ENCODE measurements at places on chromosomes 7 and 10.

- no peak for DNase-seq
Measured at GRCh38 chr7:56092789-56093531, at the start of gene PHKG1. TSS of gene PHKG1 (minus strand) at chr7:56092952. CDS start at chr7:56088941, 4,011 bp downstream.

DNA sequence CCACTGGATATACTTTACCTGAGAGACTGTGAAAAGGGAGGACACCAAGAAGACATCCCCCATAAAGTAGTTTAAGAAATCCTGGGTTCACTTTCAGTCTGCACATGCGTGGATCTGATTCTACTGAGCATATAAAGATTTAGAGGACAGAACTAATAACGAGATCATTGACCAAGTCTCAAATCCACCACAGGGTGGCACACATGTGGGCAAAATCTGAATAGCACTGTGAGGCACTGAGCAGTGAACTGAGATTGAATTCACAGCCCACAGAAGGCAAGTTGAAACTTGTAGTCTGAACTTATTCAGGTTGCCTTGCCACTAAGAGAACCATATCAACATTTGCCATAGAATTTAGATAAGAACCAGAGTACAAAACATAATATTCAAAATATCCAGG, 818.6 kb downstream of the GRID1 start:
- no peak for DNase-seq

GRCh38 chr7:148701414-148701813, 2.7 kb downstream of the CUL1 start:
- no peak for DNase-seq

- DNase-seq = no peak
Measured at GRCh38 chr7:76073335-76073990, 25.6 kb downstream of the MDH2 start.

- DNase-seq = no peak
Measured at GRCh38 chr10:120051671-120052070, 159.1 kb downstream of the SEC23IP start.

DNA sequence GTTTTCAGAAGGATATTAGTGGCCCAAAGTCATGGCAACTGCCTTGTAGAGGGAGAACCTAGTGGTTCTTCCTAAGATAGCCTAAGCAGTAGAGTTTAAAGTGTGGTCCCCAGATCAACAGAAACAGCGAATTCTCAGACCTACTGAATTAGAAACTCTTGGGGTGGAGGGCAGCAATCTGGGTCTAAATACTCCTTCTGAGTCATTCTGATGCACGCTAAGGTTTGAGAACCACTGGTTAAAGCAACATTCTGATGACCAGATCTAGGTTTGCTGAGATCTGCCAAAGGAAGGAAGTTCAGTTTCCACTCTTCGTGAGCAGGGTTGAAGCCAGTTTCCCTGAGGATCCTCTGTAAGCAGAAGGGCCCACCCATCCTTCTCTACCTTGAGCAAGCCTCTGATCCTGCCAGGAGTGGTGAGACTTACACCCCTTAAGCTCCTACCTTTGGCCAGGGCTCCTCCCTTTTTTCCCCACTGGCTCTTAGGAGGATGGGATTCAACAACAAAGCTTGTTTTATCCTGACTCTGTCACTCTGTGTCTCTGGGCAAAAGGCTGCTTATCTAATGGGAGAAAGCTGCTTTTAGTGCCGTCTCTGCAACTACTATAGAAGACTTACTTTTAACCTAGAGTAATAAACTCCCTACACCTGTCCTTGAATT, 26.8 kb upstream of the TRUB1 start:
- no peak for DNase-seq

DNA sequence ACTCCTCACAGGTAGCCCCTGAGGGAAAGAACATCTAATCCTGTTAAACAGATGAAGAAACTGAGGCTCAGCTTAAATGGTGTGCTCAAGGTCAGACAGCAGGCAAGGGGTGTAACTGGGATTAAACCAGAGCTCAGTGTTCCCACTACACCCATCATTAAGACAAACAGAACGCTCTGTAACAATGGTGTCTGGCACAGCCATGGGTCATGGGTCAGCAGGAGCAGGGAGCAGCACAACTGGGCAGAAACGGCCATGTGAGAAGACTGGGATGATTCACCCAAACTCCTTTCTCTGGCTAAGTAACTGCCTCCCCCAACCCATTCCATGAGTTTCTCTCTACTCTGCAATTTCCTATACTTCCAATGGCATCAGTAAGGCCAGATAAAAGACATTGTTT, 85.5 kb upstream of the PDE1C start:
- no peak for DNase-seq
